Mucosa of gallbladder (tissue), 1 donor: ENCODE measurements at places on chromosomes 3 and 15.
A peak's percentile ranks its signal among the peaks of the same experiment; 100 is the strongest.

- peak; percentile 7 for DNase-seq
Measured at GRCh38 chr15:68298336-68298735, 20.8 kb downstream of the FEM1B start.

- no peak for DNase-seq
Measured at GRCh38 chr3:157610876-157611535, 107.8 kb upstream of the VEPH1 start.

DNA sequence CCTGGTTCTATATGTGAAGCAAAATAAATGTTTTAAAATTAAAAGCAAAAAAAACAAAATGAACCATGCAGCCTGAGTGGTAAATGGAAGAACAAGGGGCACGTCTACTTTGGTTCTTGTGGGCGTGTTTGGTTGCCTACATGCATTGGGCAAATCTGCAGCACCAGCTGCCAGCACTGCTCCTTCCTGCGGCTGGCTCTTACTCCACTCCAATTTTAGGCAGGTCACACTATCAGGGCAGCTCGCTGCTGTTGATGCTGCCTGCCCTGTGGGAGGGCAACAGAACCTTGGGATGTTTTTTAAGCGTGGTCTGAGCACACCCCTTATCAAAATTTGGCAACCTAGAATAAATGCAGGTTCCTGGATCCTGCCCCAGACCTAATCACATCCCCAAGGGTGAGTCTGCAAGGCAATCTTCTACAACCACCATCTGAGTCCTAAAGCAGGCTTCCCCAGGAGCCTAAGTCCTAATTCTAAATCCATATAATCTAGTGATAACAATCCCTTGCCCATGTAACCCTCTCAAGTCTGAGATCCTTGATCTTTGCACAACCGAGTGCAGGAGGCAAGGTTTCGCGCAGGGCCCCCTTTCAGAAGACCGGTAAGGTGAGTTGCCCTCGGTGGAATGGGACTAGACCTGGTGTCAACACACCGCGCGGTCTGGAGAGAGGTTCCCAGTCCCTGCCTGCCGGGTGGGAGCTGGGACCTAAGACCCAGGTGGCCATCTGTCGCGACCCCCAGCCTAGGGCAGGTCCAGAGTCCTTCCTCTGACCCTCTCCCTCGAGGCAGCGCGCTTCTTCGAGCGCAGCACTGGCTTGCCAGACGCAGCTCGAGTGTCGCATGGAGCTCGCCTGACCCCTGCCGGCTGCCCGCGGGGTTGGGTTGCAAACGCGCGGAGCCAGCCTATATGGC, 15.9 kb downstream of the IVD start:
- DNase-seq = peak; percentile 78

DNA sequence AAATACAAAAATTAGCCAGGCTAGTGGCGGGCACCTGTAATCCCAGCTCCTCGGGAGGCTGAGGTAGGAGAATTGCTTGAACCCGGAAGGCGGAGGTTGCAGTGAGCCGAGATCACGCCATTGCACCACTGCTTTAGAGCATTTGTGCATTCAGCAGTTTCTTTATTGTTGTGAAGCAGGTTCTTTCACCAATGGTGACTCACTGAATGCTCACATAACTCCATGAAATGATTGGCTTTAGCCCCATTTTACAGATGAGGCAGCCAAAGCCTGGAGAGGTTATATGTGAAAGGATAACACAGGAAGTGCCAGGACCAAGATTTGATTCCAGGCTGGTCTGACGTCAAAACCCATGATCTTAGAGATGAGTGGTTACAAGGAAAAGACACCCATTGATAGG, 195.2 kb downstream of the SLCO3A1 start:
- DNase-seq = no peak

DNA sequence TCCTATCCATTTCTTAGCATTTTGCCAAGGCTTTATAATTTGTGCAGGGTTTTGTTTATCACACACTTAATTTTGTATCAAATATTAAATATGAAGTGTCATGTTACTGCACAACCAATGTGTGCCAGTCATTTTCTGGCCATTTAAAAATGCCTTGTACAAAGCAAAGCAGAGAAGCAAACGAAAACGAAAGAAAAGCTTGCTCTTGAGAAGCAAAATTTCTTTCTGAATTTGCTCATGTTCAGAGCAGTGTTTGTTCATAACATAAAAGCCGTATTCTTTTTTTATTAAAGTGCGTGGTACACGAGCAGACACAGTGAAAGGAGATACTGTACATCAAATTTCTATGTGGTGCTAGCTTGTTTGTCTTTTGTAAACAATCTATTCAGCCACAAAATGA, 792.6 kb downstream of the NAALADL2 start:
- DNase-seq = no peak

DNA sequence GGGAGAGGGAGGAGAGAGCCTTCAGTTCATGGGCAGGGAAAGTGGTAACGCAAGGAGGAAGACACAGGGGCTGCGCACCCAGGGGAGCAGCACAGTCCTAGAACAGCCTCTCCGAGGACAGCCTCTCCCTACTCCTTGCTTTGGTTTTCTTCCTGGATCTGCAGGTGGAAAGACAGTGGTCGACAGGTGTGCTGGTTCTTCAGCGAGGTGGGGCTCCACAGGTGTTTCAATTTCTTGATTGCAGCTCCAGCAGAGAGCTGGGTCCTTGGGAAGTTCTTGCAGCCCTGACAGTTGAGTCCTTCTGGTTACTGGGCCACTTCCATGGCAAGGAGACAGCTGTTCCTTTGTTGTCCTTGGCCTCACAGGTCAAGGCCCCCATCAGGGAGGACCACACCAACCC, 220.7 kb upstream of the NR2F2 start:
- DNase-seq = no peak

DNA sequence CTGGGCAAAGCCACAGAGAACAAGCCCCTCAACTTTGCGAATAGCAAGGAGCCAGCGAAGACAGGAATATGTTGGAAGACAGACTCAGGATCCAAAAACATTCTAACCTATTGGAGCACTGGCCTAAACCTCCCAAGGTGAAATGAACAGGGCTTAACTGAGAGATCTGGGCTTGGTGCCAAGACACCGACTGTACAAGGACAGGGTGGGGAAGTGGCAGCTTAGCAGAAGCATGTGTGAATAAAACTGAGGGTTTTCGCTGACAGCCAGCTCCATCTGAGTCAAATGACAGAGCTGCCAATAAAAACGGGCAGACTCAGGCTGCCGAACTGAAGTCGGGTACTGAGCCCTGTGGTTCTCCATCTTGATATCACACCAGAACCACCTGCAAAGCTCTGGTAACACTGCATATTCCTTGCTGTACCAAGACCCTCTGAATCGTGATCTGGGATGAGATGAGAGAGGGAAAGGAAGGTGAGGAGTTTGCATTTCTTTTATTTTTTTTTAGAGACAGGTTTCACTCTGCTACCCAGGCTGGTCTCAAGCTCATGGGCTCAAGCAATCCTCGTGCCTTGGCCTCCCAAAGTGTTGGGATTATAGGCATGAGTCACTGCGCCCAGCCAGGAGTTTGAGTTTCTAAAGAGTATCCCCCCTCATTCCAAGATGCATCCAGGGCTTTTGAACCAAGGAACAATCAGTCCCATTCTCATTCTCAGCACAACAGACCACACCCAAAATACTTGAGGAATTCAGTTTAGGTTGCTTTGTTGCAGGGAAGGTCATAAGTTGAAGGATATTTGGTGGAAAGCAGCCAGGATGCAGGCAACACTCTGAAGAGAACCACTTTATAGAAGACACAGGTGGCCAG, 6.0 kb upstream of the PLCB2 start:
- peak; percentile 88 for DNase-seq

GRCh38 chr3:155748611-155749365, 3.9 kb upstream of the PLCH1 start:
- no peak for DNase-seq
